ENCODE measurements at places on chromosomes 13 and 19.

DNA sequence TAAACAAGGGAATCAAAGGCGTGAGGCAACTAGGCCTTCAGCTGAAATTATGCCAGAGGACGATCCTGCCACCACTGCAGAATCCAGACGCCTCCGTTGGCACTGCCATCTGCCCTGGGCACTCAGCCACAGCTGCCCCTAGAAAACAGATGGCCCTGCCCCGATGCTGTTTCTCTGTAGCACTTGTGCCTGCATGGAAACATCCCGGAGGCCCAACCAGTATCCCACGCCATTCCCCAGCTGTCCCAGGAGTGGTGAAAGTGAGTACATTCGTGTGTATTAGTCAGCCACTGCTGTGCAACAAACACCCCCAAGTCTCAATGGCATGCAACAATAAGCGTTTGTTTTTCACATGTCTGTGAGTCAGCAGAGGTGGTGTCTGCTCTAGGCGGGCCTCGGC, 8.9 kb upstream of the CRTC1 start:
- no peak for DNase-seq

GRCh38 chr19:40466985-40467734, at the start of gene SPTBN4:
SPTBN4 (plus strand) TSS chr19:40467001; CDS start chr19:40472622, 5,621 bp downstream.
- DNase-seq: no peak

- no peak for DNase-seq
Measured at GRCh38 chr13:30145709-30146367, 161.5 kb downstream of the KATNAL1 start.

DNA sequence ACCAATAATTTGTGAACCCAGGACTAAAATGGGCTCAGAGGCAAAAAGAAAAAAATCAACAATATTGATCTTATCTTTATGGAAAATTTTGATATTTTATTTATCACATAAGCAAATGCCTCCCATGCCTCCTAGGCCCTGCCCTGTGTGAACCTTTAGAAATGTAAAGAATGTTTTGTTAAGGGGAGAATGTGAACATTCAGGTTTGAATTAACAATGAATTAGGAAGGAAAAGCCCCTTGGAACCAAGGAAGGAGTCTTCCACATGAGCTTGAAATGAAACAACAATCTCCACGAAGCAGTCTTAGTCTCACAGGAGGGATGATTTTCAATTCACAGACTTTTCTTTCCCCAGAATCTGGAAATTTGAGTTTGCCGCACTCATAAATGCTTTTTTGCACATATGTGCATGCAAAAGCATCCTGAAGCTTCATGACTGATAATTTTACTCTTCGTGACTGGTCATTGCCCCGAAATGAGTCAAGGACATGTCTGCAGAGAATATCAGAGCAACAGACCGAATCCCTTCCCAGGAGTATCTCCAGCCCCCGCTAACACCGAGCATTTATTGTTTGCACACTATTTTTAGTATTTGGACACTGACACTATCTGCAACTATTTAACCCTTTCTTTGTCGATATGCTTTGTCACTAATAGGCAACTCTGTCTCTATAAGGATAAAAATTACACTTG, 135.2 kb downstream of the DCT start:
- no peak for DNase-seq

DNA sequence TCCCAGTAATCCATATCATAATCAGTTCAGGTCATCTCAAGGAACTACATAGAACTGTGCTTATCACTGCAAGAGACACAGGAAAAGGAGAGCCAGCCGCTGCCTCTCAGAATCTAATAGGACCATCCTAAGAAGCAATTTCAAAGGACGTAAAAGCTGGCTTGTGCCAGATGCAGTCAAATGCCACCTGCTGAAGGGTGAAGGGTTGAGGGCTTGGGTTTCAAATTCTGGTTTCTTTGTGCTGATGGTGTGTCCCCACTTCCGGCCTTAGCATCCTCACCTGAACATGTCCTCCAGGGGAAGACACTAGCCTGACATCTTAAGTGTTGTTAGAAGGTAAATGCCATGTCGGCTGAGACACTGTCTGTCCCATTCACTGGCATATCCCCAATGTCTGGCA, 477.1 kb upstream of the TSHZ3 start:
- no peak for DNase-seq

DNA sequence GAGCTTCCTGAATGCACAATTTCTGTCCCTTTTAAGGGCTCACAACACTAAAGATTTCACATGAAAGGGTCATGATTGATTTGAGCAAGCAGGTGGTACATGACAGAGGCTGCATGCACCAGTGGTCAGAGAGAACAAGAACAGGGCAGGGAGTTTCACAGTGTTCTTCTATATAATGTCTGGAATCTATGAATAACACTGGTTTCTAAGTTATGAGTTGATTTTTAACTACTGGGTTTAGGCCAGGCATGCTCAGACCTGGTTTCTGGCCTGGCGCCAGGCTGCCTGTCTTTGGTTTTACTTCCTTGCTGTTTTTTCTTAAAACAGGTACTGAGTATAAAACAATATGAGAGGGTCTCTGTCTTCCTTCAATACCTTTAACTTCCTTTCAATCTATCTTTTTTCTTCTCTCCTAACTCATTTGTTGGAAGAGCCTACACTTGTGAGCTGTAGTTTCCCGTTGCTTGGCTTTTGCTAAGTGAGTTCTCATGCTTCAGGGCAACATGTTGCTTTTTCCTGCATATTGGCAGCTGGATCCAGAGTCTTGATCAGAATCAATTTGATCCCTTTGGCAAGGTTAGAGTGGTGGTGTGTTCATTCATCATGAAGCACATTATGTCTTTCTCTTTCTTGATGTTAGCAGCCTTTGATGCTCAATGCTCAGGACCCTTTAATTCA, 38.5 kb upstream of the FGF14 start:
- DNase-seq: no peak

GRCh38 chr13:113566227-113566561, 18.4 kb upstream of the TFDP1 start:
- DNase-seq: no peak

DNA sequence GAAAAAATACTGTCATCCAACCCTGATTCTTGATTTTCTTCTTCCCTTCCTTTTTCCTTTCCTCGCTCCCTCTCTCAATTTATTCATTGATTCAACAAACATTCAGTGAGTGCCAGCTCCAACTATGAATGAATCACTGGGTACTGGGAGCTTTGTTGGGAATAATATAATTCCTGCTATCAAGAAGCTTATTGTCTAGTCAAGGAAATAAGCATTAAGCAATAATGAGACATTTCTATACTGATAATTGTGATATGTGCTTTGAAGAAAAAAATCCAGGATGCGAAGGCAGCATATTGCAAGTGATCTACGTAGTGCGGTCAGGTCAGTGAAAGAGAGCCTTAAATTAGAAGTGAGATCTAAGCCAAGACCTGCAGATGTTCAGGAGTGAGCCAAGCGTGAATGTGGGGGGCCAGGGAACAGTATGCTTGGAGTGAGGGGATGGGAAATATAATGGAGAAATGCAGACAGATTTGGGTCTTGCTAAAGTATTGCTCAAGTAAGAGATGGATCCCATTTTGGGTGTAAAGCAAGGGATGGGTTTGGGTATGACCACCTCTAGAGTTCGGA, 253.5 kb downstream of the LHFPL6 start:
- DNase-seq: no peak

DNA sequence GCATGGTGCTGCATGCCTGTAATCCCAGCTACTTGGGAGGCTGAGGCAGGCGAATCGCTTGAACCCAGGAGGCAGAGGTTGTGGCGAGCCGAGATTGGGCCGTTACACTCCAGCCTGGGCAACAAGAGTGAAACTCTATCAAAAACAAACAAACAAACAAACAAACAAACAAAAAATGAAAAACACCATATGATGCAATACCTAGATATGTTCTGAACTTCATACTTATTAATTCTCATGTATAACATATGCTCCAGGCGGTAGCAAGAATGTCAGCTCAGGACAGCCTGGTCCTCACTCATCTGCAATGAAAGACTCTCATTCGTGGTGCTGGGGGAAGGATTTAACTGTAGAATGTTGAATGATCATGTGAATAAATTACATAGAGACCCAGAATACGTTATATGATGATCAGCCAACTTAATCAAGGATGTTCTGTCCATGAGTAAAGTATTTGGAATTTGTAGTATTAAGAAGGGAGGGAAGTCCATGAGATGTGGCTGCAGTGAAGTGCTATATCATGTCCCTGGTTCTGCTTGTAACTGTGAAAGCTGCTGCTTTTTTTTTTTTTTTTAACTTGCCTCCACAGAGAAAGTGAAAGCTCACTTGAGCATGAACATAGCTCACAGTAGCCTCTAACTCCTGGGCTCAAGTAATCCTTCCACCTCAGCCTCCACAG, 206.8 kb downstream of the UQCRFS1 start:
- DNase-seq: no peak

GRCh38 chr13:111875915-111876314, 191.0 kb upstream of the SOX1 start:
- no peak for DNase-seq

GRCh38 chr19:54616821-54617560, 13.3 kb upstream of the LILRB1 start:
- no peak for DNase-seq

DNA sequence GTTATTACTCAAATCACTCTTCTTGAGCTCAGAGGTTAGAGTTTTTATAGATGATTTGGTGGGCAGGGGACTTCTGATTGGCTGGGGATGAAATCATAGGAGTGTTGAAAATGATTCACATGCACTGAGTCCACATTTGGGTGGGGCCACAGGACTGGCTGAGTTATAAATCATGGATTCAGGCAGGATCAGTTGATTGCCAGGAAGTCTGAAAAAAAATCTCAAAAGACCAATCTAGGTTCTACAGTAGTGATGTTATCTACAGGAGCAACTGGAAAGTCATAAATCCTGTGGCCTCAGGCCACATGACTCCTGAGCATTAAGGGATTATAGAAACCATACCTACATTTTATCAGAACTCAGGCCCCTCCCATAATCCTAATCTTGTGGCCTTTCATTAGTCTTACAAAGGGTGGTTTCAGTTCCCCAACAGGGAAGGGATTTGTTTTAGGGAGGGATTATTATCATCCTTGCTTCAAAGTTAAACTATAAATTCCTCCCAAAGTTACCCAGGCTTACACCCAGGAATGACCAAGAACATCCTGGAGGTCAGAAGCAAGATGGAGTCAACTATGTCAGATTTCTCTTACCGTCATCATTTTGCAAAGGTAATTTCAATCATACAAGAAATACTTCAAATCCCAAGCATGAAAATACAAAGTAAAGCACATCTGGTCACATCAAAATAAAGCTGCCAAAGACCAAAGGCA, 5.6 kb upstream of the CCDC70 start:
- DNase-seq: no peak

- no peak for DNase-seq
Measured at GRCh38 chr13:31051999-31052398, 109.7 kb downstream of the HSPH1 start.

DNA sequence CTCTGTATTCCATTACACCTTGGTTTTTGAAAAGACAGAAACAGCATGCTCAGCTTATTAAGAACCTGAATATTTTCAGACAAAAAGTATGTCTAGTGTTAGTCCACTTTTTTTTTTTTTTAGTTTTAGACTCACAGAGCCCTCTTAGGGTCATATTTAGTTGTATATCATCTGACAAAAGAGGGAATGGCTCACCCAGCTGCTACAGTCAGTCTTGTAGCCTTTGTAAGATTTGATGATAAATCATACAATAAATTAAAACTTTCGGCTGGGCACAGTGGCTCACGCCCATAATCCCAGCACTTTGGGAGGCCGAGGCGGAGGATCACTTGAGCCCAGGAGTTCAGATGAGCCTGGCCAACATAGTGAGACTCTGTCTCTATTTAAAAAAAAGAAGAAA, 43.7 kb upstream of the LDLR start:
- DNase-seq: no peak

DNA sequence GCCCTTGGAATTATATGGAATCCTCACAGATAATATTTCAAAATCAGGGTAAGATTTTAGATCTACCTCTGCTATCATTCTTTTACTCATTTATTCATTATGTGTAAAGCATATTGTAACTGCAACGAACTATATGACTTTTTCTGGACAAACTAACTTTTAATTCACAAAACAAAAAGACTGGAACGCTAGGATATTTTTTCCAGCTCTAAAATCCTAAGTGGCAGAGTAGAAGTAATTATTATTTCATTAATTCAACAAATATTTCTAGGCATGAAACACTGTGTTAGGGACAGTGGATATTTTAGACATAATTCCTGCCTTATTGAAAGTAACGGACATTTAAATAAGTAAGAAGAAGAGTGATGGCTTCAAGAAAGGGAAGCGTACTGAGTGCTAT, 26.9 kb upstream of the SOX21 start:
- DNase-seq: no peak

DNA sequence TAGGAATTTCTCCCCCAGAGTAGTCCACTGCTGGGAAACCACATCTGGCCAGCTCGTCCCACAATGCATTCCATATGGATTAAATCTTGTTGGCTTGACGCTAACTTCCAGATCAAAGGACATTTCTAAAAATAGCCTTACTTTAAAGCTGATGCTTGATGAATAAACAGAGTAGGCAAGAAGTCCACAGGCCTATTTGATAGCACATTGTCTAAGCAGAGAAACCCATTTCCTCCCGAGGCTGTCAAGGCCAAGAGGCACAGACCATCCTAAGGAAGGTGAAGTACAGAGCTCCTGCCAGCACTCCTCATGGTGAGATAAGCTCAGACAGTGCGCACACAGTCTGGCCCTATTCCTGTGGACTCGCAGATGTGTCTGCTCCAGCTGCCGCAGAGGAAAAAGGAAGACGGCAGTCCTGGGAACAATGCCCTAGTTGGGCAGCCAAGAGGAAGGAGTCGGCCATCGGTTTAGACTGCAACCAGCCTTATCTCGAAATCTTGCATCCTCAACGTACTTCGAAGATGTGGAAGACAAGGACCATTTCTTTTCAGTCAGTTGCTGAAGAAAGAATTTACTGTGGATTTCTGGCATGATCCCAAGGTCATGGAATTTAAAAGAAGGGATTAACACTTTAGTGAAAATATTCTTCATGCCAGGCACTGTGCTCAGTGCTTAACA, 156.8 kb downstream of the RGCC start:
- DNase-seq: no peak

DNA sequence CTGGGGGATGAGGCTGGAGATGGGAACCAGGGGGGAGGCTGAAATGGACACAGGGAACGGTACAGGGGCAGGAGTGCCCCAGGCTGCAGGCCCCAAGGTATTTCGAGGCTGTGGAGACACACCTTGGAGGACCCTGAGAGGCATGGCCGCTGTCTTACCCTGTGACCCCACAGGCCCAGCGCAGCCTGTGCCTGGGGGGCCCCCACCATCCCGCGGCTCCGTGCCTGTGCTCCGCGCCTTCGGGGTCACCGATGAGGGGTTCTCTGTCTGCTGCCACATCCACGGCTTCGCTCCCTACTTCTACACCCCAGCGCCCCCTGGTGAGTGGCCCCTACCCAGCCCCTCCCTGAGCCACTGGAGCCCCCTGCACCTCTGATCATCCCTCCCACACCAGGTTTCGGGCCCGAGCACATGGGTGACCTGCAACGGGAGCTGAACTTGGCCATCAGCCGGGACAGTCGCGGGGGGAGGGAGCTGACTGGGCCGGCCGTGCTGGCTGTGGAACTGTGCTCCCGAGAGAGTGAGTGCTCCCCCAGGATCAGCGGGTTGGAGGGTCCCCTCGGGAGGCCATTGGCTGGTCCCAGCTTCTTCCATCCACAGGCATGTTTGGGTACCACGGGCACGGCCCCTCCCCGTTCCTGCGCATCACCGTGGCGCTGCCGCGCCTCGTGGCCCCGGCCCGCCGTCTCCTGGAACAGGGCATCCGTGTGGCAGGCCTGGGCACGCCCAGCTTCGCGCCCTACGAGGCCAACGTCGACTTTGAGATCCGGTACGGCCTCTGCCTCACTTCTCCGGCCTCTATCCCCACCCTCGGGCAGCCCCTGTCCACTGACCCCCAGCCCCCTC, 16.9 kb upstream of the SPIB start:
- no peak for DNase-seq

- no peak for DNase-seq
Measured at GRCh38 chr19:29770648-29771047, 41.1 kb upstream of the CCNE1 start.

All from stimulated activated CD8-positive, alpha-beta memory T cell treated with anti-CD3 and anti-CD28 coated beads, Interleukin-2, amount 100 ng/mL, for 1 hour (primary cell).